ENCODE measurements at places on chromosomes 13 and 19.
A peak's percentile ranks its signal among the peaks of the same experiment; 100 is the strongest.

DNA sequence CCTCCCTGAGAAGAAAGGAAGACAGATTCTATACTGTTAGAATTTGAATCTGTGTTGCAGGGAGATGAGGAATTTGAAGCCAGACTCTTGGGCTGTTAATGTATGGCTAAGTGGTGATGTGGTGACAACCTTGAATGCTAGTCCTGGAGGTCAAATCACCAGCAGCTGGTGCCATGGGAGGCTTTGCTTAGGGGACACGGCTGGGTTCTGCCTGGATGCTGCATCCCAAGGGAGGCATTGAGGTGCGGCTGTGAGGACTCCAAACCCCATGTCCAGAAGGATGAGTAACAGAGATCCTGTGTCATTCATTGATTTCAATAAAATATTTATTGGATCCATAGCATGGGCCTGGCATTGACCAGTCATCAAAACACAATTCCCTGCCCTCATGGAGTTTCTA is 42.3 kb downstream of the RFX2 start:
- DNase-seq, result no peak

DNA sequence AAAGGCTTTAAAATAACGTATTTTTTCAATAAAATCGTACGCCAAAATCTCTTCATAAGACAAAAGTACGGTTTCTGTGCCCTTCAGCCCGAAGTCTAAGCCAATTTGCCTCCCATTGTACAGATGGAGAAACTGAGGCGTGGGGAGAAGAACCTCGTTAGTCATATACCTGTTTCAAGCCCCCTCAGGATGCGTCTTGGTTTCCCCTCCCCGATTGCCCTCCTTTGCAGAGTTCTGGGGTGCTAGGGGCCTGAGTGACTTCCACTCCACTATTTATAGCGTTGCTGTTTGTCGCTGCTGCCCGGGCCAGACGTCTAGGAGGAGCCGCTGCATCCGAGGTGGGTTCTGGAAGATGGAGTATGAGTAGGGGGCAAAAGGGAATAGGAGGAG is 2.3 kb upstream of the LTBP4 start:
- DNase-seq, result no peak

- DNase-seq, result no peak
These were observed 10.5 kb downstream of the PLEKHF1 start for GRCh38 chr19:29675650-29676186.

- no peak for DNase-seq
These were observed 118.4 kb downstream of the GPC6 start for GRCh38 chr13:93345024-93345423.

- no peak for DNase-seq
These were observed 811.1 kb downstream of the DIAPH3 start for GRCh38 chr13:59352600-59352999.

DNA sequence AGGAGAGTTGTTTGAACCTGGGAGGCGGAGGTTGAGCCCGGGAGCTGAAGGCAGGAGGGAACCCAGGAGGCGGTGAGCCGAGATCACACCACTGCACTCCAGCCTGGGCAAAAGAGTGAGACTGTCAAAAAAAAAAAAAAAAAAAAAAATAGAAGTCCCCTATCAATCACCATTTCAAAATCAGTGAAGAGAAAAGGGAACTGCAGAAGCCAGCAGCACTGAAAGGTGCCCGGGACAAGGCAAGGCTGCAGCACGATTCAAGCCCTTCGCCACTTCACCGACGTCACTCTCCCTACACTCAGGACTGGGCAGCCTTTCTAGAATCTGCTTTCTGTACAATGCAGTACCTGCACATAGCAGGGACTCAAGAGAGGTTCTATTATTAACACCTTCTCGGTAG is 21.9 kb upstream of the USP12 start:
- DNase-seq, result no peak

DNA sequence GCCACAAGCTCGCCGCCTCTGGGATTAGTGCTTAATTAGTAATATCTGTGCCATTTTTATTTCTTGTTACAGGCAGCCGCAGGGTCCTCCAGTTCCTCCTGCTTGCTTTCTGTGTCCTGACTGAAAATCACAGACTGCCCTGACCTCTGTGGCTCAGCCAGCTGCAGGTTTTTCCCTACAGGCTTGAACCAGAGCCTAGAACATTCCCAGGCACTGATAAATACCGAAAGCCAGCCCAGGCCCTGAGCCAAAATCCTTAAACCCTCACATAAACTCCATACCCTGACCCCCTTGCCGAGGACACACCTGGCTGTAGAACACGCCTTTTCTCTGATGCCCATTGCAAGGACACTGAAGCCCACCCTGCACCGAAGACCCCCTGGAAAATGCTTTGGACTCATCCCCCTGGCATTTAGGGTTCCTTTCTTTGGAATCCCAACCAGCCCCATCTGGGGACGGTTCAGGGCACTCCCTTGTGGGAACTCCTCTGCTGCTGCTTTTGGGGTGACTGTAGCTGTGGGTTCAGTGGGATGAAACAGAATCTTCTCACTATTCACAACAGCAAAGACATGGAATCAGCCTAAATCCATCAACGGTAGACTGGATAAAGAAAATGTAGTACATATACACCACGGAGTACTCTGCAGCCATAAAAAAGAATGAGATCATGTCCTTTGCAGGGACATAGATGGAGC is 15.5 kb downstream of the DPP9 start:
- no peak for DNase-seq

DNA sequence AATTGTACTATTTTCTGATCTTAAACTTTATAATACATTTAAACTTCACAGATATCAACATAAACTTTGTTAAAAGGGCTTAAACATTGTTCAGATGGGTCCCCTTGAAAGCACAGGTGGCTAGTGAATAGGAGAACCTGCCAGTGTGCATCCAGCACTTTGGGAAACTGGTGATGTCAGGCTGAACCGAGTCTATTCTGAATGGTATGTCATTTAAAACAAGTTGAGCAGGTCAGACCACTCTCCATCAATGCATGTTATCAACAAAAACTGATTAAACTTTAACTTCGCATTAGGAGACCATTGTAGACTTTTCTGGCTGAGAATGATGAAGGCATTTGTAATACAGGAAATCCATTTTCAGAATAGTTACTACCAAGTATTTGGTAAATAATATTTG is 50.1 kb upstream of the FREM2 start:
- peak; percentile 77 for DNase-seq

GRCh38 chr13:38528986-38529385 is 157.9 kb upstream of the FREM2 start:
- no peak for DNase-seq

DNA sequence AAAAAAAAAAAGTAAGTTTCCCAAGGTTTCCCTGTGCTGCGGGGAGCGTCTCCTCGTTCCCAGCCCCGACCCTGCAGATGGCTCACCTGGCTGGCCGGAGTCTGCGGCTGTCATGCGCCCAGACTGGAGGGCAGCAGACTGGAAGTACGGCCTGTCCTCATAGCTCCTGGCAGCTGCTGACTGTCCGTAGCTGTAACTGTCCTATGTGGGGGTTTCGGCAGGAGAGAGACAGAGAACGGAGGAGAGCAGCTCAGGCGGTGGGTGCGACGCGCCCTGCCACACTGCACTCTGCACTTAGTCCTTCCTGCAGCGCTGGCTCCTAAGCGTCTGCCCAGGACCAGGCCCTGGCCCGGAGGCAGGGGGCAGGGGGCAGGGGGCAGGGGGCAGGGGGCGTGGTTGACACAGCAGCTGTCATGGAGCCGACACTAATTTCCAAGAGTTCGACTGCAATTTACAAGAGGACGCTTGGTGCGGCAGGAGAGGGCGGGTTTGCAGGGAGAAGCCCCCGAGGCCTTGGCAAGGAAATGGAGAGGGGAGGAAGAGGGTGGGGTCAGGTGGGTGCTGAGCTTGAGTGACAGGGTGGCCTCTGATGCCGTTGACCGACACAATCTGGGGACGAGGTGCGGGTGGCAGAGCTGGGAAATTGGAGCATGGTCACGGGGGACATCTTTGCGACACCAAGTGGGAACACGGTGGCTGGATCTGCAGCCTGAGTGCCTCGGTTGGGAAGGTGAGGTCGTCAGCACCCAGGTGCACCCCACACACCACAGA is 35.1 kb downstream of the ZFR2 start:
- no peak for DNase-seq

GRCh38 chr19:9797871-9798270 is 21.0 kb downstream of the FBXL12 start:
- DNase-seq, result no peak

GRCh38 chr19:3125900-3126524 is 9.8 kb upstream of the GNA15 start:
- DNase-seq, result peak; percentile 66

GRCh38 chr19:54197121-54197520 is 3.5 kb upstream of the RPS9 start:
- DNase-seq, result no peak

DNA sequence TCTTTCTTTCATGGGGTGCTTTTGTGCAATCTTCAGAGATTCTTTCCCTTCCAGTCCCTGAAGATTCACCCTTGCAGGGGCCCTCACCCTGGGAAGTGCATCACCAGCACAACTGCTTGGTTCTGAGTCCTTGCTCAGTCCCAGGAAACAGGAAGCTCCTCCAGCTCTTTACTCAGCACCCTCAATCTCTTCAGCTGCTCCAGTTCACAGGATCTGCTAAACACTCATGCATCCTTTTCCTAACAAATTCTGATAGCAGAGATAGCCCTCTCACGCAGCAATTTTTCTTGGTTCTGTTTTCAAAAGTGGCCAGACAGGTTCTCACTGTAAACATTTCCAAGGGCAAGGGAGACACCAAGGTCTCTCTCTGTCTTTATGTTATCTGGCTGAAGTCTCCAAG is 823.1 kb downstream of the LIG4 start:
- DNase-seq, result no peak

GRCh38 chr19:52695996-52696395 is 38.8 kb downstream of the ZNF611 start:
- DNase-seq, result no peak

GRCh38 chr13:109919715-109920375 is 133.5 kb upstream of the IRS2 start:
- DNase-seq, result no peak
